ENCODE measurements at places on chromosomes 3 and 15.

GRCh38 chr15:42274702-42274989, 1.4 kb upstream of the TMEM87A start:
- DNase-seq: no peak

DNA sequence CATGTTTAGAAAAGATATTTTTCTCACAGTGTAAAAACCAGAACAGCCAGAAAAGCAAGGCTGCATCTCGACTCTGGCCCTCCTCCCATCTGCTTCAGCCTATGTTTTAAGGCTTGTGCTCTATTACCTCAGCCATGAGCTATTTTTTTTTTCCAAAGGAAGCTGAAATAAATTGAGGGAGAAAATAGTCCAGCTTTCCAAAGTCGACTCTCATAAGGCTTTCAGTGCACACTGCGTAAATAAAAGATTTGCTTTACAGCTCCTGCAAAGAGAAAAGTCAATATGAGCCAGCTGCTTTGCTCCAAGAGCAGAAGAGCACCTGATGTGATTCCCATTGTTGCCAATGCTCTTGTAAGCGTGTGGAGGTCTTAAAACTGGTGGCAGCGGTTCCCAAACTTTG, 26.7 kb downstream of the SCG3 start:
- peak; percentile 67 for DNase-seq

DNA sequence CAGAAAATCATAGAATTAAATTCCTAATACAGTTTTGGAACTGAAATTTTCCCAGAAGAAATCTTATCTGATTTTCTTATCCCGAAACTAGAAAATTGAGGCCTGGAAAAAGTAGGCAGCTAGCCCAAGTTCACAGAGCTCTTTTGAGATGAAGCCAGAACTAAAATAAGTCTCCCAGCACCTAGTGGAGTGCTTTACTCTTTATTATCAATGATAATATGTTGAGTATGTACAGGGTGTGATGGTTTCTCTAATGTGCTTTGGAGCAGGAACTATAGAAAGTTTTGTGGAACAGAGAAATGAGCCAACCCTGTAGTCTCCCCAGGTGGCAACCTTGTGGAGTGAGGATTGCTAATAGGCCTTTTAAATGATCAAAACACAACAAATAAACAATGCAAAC, 30.3 kb upstream of the BCL6 start:
- DNase-seq: no peak

DNA sequence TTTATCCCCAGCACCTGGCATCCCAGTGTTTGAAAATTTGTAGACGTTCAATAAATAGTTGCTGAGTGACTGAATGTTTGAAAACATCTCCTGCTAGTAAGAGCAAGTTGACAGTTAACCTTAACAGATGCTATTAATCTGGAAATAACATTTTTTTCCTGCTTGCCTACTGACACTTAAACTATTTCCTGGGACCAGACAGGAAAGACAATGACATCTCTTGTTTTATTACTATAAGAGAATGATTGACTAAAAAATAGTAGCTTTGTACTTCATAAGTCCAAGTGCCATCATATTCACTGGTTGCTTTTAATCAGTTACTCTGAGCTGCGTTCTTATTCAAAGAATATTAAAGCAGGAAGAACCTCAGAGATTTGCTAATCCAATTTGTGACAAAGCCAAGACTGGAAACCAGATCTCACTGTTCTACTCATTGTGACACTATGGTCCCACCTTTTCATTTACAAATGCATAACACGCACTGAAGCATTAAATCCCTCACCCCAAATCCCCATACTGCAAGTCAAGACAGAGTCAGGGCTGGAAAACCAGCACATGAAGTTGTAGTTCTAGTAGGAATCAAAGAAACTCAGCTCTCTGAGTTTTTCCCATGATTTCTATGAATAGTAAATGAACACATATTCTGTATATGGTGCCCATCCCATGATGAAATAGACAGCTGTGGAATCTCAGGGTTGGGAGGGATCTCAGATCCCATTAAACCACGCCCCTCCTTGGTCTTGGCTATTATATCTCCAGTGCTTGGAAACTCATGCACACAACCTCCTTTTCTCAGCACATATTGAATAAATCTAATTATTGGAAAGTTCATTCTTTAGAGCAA, 212.7 kb upstream of the P2RY1 start:
- no peak for DNase-seq

DNA sequence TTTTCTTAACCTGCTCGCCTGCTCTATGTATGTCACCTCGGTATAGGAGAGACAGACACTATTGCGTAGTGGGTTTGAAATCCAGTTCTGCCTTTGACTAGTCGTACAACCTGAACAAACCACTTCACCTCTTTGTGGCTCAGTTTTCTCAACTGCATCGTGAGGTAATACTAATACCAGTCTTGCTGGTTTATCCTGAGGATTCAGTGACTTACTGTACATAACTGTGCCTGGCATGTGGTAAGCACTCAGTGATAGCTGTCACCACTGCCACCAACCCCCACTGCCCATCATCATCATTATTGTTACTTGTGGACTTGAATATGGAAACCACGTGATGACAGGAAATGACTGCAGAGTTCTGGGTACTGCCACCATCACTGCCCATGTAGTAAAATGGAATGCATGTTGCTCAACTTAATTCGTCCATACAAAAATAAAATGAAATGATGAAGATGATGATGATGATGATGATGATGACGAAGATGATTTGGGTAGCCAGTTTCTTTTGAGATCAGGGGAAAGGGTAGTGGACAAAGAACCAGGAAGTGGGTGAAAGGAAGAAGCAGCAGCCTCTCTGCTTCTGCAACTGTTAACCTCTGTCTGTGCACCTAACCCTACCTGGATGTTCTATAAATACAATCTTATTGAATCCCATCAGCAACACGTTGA, 228.1 kb downstream of the FEZF2 start:
- DNase-seq: no peak

- DNase-seq: no peak
Measured at GRCh38 chr3:114847564-114847963, 299.5 kb downstream of the ZBTB20 start.

DNA sequence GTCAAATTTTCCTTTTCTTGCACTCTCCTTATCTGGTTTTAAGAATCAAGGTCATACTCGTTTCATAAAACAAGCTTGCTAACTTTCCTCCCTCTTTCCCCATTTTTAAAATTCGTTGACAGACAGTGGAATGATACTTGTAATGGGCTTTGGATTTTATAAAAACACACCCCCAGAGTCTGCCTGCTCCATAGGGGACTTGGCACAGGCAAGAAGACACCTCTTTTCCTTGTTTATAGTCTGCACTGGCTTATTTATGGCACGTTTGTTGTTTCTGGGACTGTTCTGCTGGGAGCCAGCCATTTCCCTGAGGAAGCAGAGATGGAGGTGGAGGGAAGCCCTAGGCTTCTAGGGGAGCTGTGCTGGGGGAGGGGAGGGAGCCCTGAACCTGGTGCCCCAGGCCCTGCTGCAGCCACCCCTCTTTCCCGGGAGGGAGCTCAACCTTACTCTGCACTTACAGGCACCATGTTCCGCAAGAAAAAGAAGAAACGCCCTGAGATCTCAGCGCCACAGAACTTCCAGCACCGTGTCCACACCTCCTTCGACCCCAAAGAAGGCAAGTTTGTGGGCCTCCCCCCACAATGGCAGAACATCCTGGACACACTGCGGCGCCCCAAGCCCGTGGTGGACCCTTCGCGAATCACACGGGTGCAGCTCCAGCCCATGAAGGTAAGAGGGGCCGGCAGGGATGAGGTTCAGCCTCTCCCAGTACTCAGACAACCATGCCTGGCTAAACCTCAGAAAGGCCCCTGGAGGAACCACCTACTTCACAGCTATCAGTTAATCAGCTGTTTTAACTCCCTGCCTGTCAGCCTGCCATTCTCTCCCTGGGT, 18.3 kb downstream of the ANKRD63 start:
- DNase-seq: no peak

GRCh38 chr3:24181256-24181655, 236.2 kb downstream of the NR1D2 start:
- no peak for DNase-seq

DNA sequence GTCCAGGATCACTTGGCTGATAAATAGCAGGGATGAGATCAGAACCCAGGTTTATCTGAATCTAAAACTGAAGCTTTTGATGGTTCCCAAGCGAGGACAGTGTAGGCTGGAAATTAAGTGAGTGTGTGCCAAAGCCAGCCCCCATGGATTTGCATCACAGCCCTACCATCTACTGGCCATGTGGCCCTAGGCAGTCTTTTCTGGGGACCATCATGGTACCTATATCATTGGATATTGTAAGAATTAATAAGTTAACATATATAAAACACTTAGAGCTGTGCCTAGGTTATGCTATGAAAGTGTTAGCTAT, 32.8 kb upstream of the SSR3 start:
- DNase-seq: no peak

DNA sequence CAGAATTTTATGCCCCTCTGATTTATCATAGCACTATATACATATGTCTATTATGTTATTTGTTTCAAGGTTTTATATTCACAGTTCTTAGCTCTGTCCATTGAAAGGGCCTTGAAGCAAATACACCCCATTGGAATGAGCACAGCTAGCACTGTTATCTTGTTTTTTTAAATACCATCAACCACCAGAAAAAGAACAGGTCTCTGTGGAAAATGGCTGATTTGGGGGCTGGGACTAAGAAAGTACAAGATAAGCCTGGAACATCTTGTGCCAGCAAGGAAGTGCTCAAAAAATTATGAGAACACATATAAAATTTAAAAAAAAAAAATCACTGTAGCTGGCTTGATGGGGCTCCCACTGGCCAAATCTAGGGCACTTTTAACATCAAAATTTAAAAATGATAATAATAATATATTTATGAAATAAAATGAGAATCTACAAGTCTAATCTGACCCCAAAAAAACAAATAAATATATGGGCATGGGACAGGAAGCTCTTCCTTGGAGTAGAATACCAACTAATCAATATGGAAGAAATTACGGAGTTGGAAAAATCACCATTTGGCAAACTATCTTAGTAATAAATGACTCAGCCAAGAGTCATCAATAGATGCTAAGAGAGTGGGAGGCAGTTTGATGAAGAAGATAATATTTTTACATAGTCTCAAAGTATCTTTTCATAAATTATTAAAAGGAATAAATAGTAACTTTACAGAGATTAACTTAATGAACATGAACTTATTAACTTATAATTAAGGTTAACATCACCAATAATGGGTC, 20.5 kb downstream of the IFT80 start:
- no peak for DNase-seq
